ENCODE measurements at places on chromosomes 2 and 18.
A peak's percentile ranks its signal among the peaks of the same experiment; 100 is the strongest.

DNA sequence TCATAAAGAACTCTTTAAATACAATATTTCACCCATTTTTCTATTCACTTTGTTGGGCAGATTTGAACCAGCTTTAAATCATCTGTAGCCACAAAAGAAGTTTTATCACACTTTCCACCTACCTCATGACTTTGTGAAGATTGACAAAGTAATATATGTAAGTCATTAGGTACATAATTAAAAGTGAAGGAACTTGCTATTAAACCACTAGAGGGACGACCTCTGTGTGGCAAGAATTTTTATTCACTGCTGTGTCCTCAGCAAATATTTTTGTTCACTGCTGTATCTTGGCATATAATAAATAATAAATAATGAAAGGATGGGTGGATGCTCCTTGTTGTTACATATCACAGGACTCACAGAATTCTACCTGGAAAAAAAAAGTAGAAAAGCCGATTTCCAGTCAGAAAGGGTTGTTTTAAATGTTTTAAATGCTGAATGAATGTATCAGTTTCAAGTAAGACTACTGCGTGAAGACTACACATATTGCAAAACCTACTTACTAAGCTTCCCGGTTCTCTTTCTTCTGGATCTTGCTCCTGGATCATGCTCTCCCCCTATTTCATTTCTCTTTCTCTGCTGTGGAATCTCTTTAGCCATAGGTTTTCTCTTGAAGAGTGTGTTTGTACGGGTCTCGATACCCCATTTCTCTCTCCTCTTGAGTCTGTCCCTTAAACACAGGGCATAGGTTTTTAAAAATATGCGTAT lies 44.8 kb downstream of the KCMF1 start:
- no peak for DNase-seq

DNA sequence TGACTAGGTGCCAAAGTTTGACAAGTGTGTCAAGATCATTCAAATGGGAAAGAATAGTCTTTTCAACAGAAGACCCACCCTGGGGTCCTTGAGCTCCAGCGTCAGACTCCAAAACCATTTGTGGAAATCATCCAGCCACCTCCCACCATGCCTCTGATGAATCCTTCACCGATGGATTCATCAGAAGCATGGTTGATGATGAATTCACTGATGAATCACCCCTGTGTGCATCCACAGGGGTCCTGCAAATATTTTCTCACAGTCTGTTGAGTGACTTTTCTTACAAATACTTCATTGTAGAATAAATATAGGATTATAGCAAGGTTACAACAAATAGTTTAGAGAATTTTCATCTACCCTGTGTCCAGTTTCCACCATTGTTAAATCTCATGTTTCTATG lies 4.3 kb downstream of the UGT1A9 start:
- DNase-seq = no peak

- no peak for DNase-seq
These were observed 3.6 kb downstream of the ITM2C start for GRCh38 chr2:230868161-230868946.

GRCh38 chr2:17306706-17307105 lies 211.5 kb downstream of the RAD51AP2 start:
- no peak for DNase-seq

DNA sequence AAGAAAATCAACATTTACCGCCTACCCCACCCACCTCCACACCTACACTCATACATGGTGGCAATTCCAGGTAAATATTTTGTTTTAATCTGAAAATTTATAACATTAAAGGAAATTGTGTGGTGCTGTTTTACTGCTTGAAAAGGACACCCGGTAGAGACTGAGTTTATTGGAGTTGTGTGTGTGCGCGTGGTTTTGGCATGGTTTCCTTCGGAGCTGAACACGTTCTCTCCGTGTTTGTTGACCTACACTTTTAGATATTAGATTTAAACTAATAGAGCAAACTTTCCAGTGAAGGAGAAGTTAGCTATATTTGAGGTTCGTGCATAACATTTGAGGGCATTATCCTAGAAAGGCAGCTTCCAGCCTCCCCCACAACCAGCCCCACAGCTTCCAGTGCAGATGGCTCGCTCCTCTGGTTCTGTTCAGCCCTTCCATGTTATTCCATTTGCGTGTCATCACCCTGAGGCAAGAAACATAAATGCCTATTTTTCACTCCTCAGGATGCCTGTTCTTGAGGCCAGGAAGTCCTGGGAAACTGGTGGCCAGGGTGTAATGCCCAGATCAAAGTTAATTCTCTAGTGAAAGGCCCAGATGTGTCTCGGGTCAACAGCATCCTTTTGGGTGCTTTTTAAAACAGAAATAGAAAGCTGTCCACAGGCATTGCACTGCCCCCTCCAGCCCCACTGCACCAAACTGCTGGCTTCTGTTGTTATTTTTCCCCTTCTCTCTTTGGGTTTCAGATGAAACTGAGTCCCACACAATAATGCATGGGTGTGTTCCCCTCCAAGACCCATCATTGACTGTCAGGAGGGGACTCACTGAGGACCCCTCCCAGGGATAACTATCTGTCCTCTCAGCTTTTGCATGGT lies 190.2 kb downstream of the SETBP1 start:
- no peak for DNase-seq

DNA sequence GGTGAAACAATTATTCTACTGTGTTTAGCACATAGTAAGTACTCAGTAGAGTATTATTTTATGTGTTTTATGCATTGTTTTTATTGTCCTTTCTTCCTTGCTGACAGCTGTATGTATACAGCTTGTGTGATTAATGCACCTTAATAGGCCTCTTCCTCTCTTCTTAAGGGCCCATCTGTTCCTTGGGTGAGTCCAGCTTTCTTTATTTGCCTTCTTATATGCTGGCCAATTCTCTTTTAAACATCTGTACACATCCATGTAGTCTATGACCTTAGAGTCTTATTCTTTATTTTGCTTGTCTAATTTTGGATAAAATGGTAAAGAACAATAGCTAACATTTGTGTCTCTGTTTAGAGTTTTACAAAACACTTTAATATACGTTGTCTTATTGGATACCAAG lies 333.7 kb upstream of the MEIS1 start:
- DNase-seq = no peak

DNA sequence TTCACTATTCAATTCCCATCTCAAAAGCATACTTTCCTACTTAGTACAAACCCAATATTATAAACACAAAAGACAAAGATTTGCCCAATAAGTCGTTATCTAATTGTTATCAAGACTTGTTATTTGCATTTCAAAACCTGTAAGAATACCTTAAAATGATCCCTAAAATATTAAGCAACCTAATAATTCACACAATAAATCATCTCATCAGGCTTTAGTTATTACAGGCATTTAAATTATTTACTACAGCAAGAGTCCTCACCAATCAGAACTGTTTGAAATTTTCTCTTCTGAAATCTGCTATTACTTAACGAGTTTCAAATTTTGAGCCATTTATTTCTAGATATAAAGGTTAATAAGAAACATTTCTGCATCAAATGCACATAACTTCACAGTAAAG lies 1.6 kb downstream of the CCDC88A start:
- DNase-seq = no peak

DNA sequence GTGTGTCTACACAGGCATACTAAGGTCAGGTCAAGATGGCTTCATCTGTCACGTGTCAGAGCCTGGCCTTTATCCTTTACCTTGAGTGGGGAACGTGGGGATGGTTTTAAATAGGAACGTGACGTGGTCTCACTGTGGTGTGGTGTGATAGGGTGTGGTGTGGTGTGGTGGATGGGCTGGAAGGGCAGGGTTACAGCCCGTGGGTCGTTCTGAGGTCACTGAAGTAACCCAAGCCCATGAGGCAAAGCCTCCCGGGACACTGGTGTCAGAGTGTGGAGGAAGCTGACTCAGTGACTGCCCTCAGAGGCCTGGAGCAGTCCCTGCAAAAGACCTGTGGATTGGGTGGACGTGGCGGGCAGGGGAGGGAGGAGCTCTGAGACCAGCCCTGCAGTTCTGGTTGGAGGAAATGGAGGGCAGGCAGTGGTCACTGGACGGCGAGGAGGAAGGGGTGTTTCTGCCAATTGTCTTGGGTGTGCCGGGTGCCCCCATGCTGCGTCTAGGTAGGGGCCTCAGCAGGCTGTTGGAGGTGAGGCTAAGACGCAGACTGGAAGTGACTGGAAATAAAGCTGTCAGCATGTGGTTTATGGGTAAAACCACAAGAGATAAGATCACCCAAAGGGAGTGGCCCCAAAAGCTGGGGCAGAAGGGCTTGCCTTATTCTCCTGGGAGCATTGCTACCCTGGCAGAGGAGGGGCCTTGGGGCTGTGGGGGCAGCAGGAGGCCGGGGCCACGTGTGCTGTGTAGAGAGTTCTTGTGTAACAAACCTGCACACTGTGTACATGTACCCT lies 84.8 kb downstream of the SH3RF3 start:
- DNase-seq = peak; percentile 42

Data from activated CD4-positive, CD25-positive, alpha-beta regulatory T cell treated with anti-CD3 and anti-CD28 coated beads, Interleukin-2, amount 50 U/mL, for 16 hours (primary cell).